ENCODE measurements at places on chromosomes 6 and 20.

DNA sequence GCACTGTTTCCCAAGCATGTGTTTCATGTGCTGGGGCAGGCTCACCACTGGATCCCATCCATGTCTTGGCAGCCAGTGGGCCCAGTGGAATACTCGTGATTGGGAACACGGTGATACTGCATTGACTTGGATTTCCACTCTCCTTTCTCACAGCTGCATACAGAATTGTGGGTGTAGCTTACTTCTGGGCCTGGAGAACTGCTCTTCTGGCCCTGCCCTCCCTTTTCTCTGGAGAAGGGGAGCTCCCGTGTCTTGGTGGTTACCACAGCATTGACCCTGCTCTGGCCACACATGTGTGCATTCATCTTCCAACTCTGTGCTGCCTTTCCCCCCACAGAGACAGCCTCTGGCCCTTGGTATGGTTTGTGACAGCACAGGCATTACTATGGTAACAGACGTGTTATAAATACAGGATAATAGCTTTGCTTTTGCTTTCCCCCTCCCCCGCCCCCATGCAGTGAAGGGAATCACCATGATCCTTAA lies 21.6 kb downstream of the SOBP start:
- DNase-seq: no peak

DNA sequence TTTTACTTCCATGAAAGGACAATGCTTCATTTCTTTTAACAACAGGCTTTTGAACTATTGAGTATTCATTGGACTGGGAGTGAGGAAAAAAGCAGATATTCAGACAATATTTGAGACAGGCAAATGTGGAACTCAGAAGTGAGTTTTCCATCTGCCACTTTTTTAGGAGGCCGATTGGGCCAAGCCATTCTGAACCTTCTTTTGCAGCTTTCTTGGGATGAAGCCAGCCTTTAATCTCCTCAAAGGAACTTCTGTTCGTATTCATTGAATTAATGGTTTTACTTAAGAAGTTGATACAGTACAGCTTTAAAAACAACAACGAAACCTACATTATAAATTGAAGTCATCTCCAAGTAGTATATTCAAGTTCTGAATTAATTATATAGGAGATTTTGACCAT lies 187.1 kb upstream of the RNF217 start:
- DNase-seq: no peak

DNA sequence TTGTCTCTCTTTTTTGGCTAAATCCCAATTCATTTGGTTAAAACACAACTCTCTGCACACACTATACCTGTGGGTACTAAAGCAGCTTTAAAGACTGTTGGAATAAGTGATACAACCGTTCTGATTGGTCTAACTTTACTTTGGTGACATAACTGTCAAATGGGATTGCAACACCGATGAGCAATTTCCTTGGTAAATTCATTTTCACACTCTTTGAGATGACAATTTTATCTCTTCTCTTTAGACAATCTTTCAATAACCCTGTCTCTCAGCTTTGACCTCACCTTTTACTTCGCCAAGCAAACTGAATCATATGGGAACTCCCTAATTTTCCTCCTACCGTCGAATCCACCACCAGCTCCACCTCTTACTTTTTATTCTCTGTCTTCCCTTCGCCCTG lies 60.8 kb downstream of the ECT2L start:
- DNase-seq: no peak

DNA sequence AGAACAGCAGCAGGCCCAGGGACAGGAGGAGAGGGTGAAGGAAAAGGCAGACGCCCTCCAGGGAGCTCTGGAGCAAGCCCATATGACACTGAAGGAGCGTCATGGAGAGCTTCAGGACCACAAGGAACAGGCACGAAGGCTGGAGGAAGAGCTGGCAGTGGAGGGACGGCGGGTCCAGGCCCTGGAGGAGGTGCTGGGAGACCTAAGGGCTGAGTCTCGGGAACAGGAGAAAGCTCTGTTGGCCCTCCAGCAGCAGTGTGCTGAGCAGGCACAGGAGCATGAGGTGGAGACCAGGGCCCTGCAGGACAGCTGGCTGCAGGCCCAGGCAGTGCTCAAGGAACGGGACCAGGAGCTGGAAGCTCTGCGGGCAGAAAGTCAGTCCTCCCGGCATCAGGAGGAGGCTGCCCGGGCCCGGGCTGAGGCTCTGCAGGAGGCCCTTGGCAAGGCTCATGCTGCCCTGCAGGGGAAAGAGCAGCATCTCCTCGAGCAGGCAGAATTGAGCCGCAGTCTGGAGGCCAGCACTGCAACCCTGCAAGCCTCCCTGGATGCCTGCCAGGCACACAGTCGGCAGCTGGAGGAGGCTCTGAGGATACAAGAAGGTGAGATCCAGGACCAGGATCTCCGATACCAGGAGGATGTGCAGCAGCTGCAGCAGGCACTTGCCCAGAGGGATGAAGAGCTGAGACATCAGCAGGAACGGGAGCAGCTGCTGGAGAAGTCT lies 25.5 kb downstream of the C20orf173 start:
- DNase-seq: no peak

- no peak for DNase-seq
Observed at GRCh38 chr6:91088976-91089375, 502.1 kb upstream of the MAP3K7 start.

GRCh38 chr6:40520678-40521077 lies 66.5 kb downstream of the LRFN2 start:
- no peak for DNase-seq

DNA sequence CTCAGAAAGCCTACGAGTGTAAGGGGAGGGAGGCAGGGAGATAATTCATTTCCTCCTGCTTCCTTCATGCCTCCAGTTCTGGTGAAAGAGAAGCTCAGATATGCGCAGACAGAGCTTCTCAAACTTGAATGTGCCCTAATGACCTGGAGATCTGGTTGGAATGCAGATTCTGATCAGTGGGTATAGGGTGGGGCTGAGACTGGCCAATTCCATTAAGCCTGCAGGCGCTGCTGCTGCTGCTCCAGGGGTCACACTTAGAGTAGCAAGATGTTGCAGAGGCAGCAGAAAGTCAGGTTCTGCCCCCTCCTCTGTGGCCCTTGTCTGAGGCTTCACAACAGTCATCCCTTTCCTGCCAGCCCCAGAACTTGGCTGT lies 161.0 kb downstream of the DHX35 start:
- DNase-seq: no peak

All from kidney (tissue), 22 donors.